ENCODE measurements at places on chromosomes 3 and 15.

DNA sequence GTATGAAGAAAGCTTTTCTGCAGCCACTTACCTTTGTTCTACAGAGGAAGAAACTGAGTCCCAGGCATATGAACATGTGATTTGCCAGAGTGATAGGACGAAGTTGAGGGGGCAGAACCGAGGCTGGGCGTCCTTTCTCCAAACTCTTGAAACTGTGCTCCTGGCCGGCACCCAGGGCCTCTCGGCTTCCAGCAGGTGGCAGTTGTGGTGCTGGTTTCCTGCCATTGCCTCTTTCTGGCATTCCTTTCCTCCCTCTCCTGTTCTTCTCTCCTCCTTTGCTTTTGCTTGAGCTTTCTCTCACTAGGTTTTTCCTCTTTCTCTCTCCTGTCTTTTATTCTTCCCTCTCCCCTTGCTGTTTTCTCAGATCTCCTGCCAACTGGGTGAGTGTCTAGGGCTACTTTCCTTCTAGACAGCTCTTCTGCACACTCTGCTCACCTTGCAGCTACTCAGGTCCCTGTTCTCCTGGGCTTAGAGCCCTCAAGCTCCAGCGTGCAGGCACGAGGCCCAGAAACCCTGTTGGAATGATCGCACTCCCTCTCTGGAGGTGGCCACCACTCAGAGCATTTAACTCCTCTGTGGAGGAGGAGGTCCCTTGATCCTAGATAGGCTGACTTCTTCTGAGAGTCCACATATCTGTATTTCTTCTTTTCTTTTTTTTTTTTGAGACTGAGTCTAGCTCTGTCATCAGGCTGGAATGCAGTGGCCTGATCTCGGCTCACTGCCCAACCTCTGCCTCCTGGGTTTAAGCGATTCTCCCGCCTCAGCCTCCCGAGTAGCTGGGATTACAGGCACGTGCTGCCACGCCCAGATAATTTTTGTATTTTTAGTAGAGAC is 26.2 kb downstream of the TRAK1 start:
- DNase-seq: no peak

DNA sequence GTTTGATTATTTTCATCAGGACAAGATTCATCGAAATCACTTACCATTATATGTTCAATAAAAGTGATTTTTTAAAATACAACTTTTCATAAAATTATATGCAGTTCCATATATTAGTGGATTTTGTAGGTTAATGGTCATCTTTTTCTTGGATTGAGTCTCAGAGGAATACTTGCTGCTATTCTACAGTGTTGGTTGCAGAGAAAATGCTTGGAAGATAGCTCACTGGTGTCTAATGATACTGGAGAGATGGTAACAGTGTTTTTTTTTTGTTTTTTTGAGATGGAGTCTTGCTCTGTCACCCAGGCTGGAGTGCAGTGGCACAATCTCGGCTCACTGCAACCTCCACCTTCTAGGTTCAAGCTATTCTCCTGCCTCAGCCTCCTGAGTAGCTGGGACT is 143.3 kb downstream of the TCF12 start:
- DNase-seq: no peak

GRCh38 chr3:142819179-142819578 is 69.7 kb downstream of the PCOLCE2 start:
- no peak for DNase-seq

- no peak for DNase-seq
Measured at GRCh38 chr15:34679291-34679690, 75.5 kb downstream of the GJD2 start.

- DNase-seq: peak; percentile 10
Measured at GRCh38 chr3:123027292-123028232, at the start of gene SEMA5B. SEMA5B (minus strand) TSS chr3:123027763; CDS start chr3:122961263, 66,500 bp downstream.

- DNase-seq: no peak
Measured at GRCh38 chr3:135325096-135325495, 530.0 kb downstream of the EPHB1 start.

DNA sequence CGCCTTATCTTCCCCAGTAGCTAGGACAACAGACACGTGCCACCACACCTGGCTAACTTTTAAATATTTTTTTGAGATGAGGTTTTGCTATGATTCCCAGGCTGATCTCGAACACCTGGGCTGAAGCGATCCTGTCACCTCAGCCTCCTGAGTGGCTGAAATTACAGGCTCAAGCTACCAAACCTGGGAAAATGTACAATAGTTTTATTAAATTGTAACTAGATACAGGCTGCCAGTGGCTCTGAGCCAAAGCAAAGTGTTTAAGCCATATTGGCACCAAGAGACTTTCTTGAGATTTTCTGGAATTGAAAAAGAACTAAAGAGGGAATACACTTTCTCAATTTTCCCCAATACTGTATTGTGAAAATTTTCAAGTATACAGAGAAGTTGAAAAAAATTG is 204.3 kb downstream of the SUCLG2 start:
- DNase-seq: no peak

Data from stimulated activated CD4-positive, alpha-beta T cell treated with anti-CD3 and anti-CD28 coated beads, TNF-alpha, amount 100 ng/mL, for 4 hours (primary cell).